Motor neuron (in vitro differentiated cells): ENCODE measurements at places on chromosomes 12 and 14. TPM values are rescaled to one million over a fixed set of nuclear protein-coding genes. Genes with fewer than 3 reads are reported as not detected.

Gene PYGL
- 6.4 and 6.6 TPM in 2 replicates for total RNA-seq

GRCh38 chr12:21678959-21679358 lies 21.3 kb upstream of the LDHB start:
- no peak for ATAC-seq

- no peak for ATAC-seq
These were observed 19.4 kb upstream of the GNPTAB start for GRCh38 chr12:101850199-101850598.

Gene TCL1B
- not detected in 2 replicates for total RNA-seq

DNA sequence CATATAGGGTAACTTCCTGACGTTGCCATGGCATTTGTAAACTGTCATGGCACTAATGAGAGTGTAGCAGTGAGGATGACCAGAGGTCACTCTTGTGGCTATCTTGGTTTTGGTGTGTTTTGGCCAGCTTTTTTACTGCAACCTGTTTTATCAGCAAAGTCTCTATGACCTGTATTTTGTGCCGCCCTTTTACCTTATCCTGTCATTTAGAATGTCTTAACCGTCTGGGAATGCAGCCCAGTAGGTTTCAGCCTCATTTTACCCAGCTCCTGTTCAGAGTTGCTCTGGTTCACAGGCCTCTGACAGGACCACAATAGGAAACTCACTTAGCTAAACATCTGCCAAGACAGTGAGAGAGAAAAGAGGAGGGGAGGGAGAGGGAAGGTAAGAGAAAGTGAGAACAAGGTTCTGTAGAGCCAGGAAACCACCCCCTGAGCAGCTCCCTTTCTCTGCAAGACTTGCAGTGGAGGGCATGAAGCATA lies 64.8 kb upstream of the PLEKHG3 start:
- no peak for ATAC-seq

- ATAC-seq = no peak
These were observed 32.7 kb downstream of the JAG2 start for GRCh38 chr14:105135700-105136395.

Gene TMEM30B
- total RNA-seq = 0.33 and 0.34 TPM in 2 replicates
